ELF-1 (cell line): ENCODE measurements at places on chromosomes 2 and 18.
A peak's percentile ranks its signal among the peaks of the same experiment; 100 is the strongest.

- DNase-seq, result peak; percentile 16
Observed at GRCh38 chr2:23803965-23804542, 122.9 kb downstream of the ATAD2B start.

GRCh38 chr18:43501099-43501498 lies 223.8 kb upstream of the SYT4 start:
- DNase-seq, result no peak

DNA sequence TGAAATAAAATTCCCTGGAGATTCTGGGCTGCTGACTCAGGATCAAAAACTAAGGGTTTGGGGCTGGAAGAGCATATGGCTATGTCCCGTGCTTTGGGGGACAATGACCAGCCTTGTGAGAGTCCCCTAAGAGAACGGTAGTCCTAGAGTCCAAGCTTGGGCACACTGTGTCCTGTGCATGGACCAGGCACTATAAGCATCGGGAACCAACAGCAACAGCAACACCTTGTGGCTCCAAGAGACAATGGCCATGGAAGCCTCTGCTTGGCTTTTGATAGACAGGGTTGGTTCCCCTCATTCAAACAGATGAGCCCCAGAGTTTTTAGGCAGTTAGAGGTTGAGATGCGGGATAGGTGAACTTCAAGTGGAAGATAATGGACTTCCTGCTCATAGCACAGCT lies 294.4 kb upstream of the CHAC2 start:
- DNase-seq, result peak; percentile 8

GRCh38 chr2:37561615-37562569 lies 109.5 kb downstream of the CDC42EP3 start:
- peak; percentile 29 for DNase-seq

- DNase-seq, result no peak
Observed at GRCh38 chr2:218980735-218981389, 4.1 kb downstream of the FEV start.

DNA sequence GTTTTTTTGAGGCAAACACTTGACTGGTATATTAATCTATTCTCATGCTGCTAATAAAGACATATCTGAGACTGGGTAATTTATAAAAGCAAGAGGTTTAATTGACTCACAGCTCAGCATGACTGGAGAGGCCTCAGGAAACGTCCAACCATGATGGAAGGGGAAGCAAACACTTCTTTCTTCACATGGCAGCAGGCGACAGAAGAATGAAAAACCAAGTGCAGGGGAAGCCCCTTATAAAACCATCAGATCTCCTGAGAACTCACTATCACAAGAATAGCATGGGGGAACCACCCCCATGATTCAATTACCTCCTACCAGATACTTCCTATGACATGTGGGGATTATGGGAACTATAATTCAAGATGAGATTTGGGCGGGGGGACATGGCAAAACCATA lies 136.2 kb upstream of the MAPRE2 start:
- no peak for DNase-seq

GRCh38 chr18:61435064-61435652 lies 101.9 kb downstream of the CDH20 start:
- DNase-seq, result peak; percentile 9

DNA sequence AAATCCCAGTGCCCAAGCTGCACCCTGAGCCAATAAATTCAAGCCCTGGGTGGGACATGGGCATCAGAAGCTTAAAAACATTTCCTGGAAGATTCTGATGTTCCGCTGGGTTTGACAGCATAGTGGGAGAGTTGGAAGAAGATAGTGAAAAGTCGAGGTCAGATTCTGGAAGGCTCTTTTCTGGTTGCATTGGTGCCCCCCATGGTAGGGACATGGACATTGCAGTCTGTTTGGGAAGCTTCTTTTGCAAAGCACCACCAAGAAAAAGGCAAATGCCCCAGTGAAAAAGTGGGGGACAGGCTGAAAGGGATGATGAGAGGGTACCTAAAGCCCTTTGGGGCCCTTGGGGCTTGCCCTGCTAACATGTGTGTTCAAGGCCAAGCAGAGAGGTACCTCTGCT lies 21.0 kb downstream of the MERTK start:
- no peak for DNase-seq

DNA sequence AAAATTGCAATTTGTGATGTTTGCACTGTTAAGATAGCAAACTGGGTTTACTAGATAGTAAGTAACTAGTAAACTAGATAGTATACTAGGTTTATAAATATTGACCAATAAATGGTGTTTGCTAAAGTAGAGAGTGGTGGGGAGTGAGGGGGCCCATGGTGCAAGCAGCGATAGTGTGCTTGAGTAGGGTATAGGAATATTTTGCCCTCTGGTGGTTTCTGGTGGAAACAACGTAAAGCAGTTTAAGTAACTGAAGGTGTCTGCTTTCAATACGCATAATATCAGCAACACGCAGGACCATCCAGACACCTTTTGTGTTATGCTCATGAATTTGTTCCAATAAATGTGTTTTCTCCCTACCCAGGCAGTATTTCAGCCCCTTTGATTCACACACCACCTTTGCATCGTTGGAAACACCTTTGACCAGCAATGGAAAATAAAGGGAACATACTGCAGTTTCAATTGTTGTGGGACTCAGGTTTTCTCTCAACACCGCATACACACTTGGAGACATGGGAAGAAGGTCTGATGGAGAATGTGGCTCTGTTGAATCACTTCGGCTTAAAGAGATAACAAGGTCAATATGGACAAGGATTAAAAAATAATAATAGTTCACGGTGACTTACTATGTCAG lies 16.7 kb upstream of the STAT1 start:
- DNase-seq, result peak; percentile 24

GRCh38 chr2:215417400-215417951 lies 18.4 kb downstream of the FN1 start:
- DNase-seq, result no peak

DNA sequence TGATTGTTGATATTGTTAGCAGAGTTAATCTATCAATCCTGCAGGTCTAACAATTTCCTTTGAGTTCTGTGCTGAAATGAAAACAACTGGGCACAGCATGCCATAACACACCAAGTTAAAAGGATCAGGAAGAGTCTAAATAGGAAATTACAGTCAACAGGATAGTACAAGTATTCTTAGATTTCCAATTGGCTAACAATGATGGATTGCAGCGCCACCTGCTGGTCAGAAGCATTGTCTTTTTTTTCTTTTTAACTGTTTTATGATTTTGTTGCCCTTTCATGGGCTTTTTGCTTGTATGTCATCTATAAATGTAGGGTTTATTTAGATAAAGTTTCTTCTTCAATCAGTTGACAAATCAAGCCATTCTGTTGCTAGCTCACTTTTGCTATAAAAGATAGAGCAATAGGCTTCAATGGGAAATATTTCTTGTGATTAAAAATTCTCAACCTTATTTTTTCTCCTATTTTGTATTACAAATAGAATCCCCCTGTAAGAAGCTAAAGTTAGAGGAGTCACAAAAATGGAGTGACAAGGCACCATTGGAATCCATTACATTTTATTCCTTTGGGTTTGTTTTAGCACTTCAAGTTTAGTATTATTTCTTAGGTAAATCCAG lies 40.8 kb upstream of the RPRM start:
- peak; percentile 42 for DNase-seq

DNA sequence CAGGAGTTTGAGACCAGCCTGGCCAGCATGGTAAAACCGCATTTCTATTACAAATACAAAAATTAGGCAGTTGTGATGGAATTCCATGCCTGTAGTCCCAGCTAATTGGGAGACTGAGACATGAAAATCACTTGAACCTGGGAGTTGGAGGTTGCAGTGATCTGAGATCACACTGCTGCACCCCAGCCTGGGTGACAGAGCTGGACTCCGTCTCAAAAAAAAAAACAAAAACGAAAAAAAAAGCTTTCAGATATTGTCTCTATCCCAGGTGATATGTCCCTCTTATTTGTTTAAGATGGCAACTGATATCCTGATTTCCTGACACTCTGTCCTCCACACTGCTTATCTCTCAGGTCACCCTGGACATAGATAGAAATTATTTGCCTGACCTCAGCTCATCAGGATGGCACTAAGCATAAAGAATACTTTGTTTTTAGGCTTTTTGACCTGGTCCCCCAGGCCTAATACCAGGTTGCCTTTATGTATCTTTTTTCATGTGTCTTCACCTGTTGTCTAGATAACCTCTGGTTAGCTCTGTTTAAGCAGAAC lies 295.2 kb upstream of the KCNJ3 start:
- no peak for DNase-seq

DNA sequence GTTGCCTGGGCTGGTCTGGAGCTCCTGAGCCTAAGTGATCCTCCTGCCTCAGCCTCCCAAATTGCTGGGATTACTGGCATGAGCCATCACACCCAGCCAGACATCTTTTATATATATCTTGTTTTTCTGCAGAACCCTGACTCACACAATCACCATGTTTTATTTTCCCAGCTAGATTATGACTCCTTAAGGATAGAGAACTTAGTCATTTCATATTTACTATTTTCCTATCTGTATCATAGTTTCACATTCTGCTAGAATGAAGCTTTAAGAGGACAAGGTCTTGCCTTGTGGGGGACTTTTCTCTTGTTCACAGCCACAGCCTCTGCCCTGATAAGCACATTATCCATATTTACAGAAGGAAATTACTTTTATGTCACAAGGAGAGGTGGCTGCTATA lies 73.9 kb downstream of the LBH start:
- DNase-seq, result no peak

DNA sequence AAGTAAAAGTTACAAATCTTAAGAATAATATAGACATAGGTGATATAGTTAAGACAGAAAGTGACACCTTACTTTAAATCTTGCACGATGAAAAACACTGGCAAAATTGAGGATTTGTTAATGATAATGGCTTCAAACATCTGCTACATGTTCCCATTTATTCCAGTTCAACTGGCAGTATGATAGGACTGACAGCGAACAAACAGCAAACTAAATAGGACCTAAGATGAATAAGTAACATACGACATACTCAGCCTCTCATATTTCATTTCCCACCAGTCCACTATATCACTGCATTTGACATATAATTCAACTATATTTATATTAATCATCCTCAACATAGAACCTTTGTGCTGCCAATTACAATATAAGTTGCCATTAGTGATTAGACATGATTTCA lies 36.3 kb downstream of the ACVR1C start:
- no peak for DNase-seq

DNA sequence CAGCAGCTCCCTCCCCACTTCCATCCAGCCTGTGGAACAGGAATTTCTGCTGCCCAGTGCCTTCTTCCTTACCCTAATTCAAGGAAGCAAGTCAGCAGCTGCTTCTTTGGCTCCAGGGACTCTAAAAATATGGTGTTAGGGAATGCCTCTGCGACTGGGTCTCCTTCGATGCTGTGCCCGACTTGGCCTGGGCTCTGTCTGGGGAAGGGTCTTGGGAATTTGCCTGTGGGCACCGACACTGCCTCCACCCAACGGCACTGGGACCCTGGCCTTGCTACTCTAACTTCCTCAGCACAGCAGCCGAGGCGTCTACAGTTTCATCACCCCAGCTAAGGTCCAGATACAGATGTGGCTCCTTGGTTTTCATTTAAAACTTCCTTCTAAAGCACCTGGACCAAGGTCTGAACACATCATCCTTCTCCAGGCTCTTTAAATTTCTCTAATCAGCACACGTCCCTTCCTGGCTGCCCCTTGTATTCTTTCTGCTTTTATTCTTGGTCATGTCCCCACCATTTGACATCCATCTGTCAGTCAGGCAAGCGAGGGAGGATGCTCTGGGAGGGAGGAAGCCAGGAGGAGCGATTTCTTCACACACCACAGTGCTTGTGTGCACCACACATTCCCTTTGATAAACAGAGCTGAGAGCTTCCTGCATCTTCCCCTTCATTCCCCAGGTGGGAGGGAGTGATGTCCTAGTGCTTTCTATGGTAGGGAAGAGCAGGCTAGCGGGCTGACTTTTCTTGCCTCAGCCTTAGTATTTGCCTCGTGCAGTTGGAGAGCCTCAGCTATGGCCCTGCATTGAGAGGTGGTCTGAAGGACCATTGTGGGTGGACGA lies 6.8 kb downstream of the LBH start:
- DNase-seq, result no peak

- peak; percentile 74 for DNase-seq
Observed at GRCh38 chr18:66495844-66496243, 108.0 kb downstream of the CDH19 start.

DNA sequence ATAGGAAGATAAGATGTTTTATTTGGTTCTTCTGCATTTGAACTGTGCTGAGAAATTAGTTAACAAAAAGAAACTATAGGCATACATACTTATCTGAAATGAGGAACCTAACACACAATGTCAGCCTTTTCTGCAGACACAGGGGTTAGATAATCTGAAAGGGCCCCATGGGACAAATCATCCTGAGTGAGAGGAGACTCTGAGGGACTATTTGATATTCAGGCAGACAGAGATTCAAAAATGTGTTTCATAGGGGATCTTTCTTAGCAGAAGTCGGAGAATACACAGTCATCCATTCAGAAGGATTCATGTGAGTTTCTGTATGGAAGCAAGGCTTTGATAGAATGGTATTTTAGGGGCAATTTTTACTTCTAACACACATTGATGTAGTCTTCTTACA lies 79.1 kb downstream of the NCKAP5 start:
- no peak for DNase-seq

DNA sequence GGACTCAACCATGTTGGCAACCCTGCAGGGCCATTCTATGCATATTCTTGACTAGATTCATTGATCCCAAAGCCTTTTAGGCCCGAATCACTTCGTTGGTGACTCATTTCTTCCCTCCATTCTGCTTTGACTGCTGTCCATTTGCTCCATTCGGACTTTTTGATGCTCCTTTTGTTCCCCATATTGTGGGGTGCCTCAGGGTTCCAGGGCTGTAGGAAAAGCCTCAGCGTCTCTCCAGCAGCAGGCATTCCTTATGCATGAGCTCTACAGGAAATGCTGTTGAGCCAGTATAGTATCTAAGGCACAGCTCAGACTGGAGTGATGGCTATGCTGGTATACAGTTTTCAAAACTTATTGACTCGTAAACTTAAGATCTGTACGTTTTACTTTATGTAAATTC lies 292.6 kb downstream of the PRKCE start:
- no peak for DNase-seq

GRCh38 chr18:76314496-76314895 lies 180.5 kb downstream of the ZNF516 start:
- DNase-seq, result no peak

GRCh38 chr2:54999182-54999581 lies 51.1 kb downstream of the RTN4 start:
- no peak for DNase-seq

GRCh38 chr2:124814968-124815745 lies 790.1 kb downstream of the CNTNAP5 start:
- no peak for DNase-seq

DNA sequence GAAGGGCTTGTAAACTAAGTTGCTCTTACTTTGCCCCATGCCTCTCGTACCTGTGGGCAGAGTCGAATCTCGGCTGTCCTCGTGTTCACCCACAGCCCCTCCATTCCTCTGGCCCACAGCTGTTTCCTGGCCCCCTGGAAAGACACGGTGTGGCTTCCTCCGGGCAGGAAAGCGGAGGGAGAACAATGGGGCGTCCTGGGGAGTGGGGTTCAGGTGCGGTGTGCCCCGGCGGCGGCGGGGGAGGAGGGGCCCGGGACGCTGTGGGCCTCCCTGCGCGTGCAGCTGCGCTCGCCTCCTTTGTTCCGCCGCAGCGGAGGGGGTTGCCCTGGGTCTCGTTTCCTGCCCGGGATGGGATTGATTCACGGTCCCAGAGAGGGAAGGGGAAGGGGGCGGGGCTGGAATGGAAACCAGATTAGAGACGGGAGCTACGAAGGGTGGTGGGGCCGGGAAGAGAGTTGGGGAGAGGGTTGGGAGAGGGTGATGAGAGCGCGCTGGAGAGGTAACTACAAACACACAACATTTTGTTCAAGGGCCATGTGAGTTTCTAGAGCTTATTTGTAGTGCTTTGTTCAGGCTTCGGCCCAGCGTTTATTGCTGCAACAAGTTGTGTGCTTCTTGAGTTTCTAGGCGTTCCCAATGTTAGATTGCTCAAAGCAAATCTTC lies 796 bp downstream of the MYO1B start:
- peak; percentile 85 for DNase-seq

- no peak for DNase-seq
Observed at GRCh38 chr18:77069931-77070330, 62.7 kb downstream of the MBP start.
